ENCODE measurements at places on chromosomes 16 and 17. TPM values are rescaled to one million over a fixed set of nuclear protein-coding genes. Genes with fewer than 3 reads are reported as not detected.

GRCh38 chr17:13171790-13172189, 154.0 kb upstream of the ELAC2 start:
- no peak for DNase-seq

- no peak for DNase-seq
Observed at GRCh38 chr16:11484691-11485258, 101.9 kb downstream of the LITAF start.

VAT1L gene
- total RNA-seq = not detected

GAS7 gene
- 6.9 TPM for total RNA-seq

CSH2 gene
- not detected for total RNA-seq

DNA sequence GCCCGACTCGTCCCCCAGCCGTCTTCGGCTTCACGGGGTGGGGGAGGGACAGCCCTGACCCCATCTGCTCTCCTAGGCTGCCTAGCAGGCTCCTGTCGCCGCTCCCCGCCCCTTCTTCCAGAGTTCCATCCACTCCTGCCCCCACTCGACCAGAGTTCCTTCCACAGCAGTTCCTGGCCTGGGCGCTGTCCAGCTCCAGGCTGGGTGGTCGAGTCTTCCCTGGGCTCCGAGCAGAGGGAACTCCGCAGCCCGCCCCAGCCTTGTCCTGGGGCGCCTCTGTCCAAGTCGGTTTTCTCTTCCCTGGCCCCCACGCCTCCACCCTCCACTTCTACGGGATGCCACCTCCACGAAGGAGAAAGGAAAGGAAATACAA, 1.4 kb downstream of the PYY start:
- DNase-seq = no peak

STAC2 gene
- total RNA-seq = 0.35 TPM

RNF112 gene
- 0.67 TPM for total RNA-seq

DNA sequence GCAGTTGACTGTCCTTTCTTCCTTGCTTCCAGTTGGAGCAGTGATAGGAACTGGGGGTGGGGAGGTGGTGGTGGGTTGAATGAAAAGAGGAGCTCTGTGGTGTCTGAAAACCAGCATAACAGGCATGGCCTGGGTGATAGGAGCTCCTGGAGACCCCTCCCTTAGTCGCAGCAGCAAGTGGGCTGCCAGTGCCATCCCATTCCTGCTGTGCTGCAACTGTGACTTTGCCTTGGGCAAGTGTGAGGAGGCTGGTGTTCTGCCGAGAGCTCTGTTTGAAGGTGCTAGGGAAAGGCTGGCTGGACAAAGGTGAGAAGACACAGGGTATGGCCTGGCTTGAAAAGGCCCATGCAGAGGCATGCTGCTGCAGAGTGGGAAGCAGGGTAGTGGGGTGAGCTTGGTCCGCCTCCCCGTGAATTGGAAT, 2.7 kb upstream of the CDK5R1 start:
- peak; percentile 54 for DNase-seq

ZSCAN32 gene
- 11.3 TPM for total RNA-seq

DNA sequence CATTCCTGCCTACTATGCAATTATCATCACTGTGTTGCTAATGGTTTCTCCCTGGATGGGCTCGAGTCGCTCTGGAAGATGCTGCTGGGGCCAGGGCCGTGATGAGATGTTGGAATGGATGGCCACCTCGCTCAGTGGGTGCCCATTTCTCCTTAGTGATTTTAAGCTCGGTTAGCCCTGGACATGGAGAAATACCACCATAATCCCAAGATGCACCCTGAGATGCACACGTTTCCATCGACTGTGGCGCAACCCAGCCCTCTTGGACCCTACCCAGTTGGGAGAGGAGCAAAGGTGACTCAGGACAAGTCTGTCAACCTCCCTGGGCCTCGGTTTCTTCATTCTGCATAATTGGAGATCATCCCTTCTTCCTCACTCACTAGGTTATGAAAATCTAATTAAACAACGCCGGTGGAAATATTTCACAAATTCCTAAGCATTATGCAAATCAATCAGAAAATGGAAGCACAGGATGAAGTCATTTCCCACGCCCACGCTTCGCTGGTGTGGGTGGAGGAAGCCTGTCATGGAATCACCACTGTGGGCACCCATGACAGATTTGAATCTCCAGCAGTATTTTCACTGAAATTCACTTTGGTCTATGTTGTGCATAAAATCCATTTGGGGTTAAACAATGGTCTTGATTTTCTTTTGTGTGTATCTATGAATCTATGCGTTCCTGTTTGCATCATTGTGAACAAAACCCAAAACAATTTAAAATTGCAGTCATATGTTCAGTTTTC, 195.2 kb downstream of the AXIN2 start:
- no peak for DNase-seq

GRCh38 chr16:23061669-23062068, 87.6 kb downstream of the USP31 start:
- no peak for DNase-seq

- DNase-seq = no peak
Observed at GRCh38 chr17:2459917-2460271, 51.8 kb downstream of the METTL16 start.

DNA sequence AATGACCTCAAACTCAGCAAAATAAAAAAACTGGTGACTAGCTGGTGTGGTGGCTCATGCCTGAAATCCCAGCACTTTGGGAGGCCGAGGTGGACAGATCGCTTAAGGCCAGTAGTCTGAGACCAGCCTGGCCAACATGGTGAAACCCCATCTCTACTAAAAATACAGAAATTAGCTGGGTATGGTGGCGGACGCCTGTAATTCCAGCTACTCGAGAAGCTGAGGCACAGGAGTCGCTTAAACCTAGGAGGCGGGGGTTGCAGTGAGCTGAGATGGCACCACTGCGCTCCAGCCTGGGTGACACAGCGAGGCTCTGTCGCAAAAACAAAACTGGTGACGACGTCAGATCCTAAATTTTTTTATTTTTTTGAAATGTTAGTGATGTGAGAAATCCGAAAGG, 82.6 kb upstream of the TOB1 start:
- peak; percentile 24 for DNase-seq

SBK1 gene
- 1.5 TPM for total RNA-seq

DNA sequence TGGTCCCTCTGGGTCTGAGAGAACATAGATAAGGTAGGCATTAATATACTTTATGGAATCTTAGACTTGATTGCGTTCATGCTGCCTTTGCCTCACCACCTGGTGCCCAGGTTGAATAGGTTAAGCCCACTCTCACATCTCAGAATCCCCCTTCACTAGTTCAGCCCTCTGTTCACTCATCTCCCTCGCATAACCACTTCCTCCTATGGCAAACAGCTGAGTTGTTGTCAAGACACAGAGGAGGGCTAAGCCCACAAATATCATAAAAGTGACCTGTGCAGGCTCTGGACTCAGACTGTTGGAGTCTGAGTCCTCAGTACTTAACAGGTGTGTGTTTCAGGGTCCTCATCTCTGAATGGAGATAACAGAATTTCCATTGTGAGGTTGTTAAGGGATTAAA, 55.7 kb downstream of the GOSR1 start:
- DNase-seq = no peak

- no peak for DNase-seq
Observed at GRCh38 chr17:48543107-48543853, 1.6 kb downstream of the HOXB2 start.

GRCh38 chr16:25010542-25010941, 4.6 kb downstream of the ARHGAP17 start:
- DNase-seq = no peak

DNA sequence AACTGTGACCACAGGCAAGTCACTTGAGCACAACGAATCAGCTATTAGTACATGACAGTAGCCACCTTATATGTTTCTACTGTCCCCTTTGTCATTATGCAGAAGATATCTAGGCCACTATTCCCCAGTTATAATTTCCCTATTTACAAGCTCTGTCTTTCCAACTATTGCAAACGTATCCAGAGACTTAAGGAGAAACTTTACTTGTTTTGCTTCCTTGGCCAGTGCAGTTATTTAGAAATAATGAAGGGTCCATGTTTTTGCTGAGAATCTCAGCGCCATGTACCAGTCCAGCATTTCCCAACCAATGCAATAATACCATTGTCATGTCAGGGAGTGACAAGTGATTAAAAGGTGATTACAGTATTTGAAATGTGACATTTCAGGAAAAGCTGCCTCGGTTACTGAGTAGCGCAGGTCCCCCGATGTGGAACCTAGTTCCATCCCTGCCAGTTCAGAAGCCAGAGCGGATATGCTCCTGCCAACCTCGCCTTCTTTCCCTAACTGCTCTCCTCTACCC, 743 bp downstream of the ZNF624 start:
- no peak for DNase-seq

NXPH3 gene
- total RNA-seq = 4.7 TPM

DNA sequence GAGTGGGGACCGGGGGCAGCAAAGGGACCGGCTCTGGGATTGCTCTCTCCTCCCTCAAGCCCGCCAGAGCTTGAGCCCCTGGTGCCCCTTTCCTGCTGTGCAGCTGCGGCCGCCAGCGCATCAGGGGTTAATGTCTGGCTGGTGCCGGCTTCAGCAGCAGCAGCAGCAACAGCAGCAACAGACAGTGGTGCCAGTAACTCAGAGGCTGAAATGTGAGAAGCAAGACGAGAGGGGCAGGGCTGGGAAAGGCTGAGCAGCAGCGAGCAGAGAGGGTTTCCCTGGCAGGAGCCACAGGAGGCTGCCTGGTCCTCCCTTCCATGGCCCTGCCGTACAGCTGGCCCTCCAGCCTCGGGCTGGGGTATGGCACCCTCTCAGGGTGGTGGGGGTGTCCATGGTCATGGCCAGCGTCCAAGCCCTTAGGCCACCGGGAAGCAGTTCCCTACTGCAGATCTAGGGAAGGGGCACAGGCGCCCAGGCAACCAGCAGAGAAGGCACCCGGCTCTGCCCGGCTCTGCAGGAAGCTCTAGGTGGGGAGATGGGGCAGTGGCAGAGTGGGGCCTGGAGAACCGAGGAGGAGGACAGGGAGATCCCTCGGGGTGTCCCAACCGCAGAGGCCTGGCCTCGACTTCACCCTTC, 21.1 kb upstream of the TFAP4 start:
- no peak for DNase-seq

DNA sequence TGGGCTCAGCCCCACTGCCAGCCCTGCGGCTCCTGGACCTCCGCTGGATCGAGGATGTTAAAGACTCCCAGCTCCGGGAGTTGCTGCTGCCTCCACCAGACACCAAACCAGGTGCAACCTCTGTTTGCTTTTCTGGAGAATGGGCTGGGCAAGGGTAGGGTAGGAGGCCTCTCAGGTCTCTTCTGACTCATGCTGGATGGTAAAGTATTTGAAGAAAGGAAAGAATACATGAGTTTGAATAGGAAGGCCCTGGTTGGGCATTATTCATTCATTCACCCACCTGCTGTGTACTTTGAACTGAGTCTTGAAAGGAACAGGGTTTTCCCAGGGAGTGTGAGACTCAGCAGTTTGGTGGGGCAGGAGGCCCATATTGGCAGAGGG, 6.5 kb upstream of the ORAI3 start:
- DNase-seq = no peak

- DNase-seq = no peak
Observed at GRCh38 chr16:69118994-69119393, 13.4 kb downstream of the CHTF8 start.

DNA sequence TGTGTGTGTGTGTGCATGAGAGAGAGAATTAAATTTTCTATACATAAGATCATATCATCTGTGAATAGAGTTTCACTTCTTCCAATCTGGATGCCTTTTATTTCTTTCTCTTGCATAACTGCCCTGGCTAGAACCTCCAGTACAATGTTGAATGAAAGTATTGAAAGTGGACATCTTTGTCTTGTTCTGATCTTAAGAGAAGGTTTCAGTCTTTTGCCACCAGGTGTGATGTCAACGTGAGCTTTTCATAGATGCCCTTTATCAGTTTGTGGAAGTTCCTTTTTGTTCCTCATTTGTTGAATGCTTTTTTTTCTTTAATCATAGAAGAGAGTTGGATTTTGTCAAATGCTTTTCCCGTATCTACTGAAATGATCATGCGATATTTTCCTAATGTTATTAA, 63.3 kb downstream of the RNF213 start:
- no peak for DNase-seq

DNA sequence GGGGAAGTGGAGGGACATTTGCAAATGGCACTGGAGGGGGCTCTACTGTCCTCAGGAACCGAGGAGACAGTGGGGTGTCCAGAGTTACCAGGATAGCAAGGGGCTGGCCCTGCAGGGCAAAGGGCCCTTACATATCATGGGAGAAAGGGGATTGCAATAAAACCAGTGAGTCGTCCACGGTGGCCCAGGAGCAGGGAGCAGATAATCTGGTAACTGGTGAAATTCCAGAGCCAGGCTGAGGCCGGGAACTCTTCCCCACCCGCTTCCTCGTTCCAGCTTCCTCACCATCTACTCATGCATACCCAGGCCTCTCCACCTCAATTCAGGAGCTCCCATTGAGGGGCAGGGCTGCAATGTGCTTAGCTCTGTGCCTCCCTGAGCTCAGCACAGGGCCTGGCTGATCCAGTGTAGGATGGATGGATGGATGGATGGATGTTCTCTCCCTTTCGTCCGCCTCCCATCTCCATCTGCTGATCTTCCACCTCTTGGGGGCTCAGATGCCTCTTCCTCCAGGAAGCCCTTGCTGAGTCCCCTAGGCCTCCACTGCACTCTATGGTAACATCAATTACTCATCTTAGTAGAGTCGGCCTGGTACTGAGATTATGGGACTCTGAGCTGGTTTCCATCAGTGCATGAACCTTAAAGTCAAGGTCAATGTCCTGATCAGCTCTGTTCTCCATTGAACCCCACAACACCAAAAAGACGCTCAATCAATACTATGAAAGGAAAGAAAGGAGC, 41.2 kb upstream of the NDRG4 start:
- no peak for DNase-seq

RMI2 gene
- total RNA-seq = 1.6 TPM

GRCh38 chr17:76243826-76244679, 3.8 kb upstream of the RNF157 start:
- DNase-seq = no peak

KRTAP9-8 gene
- not detected for total RNA-seq

DNA sequence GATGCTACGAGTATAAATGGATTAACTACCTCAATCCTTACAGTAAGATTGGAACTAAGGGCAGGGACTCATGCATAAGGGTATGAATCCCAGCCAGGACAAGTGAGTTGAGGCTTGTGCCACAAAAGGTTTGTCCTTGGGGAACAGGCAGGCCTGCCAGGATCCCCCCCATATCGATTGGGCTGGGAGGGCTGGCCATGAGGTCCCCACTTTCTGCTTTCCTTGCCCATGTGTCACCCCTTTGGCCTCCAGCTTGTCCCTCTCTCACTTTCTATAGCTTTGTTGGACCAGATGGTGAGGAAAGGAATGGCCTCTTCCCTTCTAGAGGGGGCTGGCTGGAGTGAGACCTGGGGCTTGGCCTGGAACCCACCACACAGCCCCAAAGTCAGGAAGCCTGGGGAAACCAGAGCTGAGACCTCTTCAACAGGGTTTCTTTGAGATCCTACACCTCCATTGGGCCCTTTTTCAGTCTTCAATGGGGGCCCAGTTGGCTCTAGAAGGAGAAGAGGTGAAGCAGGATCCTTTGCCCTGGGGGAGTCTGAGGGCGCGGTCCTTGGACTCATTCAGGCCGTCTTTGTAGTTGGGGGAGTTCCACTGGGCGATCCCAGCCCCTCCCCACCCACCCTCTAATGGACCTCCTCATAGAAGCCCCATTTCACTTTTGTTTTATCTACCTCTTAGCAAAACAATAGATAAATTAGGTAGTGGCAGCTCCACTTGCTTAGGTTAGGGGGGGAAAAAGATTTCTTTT, 57.3 kb downstream of the IGF2BP1 start:
- DNase-seq = no peak

Data from chondrocyte (in vitro differentiated cells).